ENCODE measurements at places on chromosomes 5 and 9.
A peak's percentile ranks its signal among the peaks of the same experiment; 100 is the strongest.

GRCh38 chr9:131809941-131810344 is 70.1 kb upstream of the RAPGEF1 start:
- DNase-seq = no peak

DNA sequence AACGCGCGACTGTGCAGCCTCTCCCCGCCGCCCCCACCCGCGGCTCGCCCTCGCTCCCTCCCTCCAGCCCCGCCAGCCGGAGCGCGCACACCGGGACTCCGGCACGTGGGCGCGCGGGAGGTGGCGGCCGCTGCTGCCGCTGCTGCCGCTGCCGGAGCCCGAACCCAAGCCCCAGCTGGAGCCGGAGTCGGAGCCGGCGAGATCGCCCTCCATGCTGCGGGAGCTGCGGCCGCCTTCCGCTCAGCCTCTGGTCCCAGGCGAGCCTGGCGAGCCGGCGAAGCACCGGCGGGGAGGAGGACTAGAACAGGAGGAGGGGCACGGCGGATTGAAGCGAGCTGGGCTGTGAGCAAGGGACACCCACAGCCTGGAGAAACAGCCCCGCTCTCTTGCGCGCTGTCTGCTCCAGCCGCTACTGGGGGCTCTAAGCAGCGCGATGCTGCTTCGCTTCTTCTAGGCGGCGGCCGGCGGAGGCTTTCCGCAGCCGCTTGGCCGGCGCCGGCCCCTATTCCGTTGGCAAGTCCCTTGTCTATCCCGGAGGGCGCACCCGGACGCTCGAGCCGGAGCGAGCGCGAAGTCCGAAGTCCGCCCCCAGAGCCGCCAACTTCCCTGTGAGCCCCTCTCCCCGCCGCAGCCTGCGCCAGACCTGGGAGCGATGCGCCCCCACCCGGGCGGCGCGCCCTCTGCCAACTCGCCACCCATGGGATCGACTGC is 598.7 kb upstream of the SGCD start:
- no peak for DNase-seq

DNA sequence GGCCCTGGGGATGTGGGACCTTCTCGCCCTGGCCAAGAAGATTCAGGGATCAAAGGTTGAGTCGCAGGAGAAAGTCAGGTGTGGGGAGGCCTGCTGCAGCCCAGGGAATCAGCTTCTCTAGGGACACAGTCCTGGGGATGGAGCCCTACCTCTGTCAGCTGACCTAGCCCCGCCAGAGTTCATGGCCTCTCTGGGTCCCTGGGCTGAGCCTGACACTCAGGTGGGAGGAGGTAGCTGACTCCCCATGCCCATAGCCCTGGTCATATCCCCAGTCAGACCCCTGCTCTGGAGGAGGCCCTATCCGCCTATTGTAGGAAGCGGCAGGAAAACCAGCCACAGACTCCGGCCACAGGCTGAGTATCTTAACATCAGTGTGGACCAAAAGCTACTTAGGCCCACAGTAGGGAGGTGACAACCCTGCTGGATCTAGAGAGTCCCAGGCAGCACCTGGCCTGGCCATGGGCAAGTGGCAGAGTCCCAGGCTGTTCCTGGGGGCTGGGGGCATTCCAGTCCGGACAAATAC is 15.0 kb upstream of the MRNIP start:
- DNase-seq = no peak

DNA sequence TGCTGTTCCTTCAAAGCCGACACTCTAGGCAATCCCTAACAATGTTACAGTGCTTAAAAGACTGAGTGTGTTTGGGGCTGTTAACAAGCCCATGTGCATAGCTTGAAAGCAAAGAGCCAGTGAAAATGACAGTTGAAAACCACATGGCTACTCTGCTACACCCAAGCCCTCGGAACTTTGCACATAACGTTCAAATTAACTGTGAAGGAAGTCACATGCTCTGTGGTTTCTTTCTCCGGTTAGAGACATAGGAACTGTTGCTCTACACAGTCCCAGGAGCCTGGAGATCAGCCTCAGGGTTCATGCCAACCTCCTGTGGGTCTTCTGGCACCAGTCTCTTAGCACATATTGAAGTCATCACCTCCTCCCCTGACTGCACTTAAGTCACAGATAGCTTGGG is 51.1 kb downstream of the C9orf152 start:
- DNase-seq = no peak

- DNase-seq = peak; percentile 32
Measured at GRCh38 chr5:157575381-157576020, at the start of gene ADAM19. Gene ADAM19, minus strand, starts transcription at chr5:157575775. Its CDS starts 79 bp downstream, at chr5:157575696.

GRCh38 chr9:105850852-105851500 is 156.6 kb downstream of the TMEM38B start:
- DNase-seq = no peak

DNA sequence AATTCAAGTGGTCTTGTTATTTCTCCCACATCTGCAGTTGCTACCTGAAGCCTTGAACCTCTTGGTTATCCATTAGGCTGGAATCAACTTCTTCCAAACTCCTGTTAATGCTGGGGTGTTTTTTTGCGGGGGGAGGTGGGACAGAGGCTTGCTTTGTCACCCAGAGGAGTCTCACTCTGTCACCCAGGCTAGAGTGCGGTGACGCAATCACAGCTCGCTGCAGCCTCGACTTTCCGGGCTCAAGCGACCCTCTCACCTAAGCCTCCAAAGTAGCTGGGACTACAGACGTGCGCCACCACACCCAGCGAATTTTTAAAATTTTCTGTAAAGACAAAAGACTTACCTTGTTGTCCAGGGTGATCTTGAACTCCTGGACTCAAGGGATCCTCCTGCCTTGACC is 4.4 kb downstream of the SCGB3A1 start:
- no peak for DNase-seq

DNA sequence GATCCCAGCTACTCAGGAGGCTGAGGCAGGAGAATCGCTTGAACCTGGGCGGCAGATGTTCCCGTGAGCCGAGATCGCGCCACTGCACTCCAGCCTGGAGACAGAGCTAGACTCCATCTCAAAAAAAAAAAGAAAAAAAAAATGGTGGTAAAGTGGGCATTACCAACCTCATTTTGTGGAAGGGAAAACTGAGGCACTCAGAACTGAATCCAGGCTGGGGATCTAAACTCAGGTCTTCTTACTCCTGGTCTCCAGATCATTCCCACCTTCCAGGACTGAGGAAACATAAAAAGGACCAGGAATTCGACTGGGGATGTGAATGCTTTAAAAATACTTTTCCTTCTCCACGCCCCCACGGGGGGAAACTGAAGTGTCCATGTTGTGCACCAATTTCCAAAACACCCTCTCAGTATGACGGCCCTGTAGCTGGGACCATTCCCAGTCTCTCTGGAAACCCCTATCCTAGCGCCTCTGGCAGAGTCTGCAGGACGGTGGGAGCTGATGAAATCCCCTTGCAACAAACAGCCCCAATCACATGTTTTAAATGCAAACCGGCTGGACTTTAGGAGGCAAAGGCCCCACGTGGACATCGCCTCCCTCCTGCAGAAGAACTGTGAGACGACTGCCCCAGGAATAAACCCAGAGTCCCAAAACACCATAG is 8.9 kb upstream of the AKNA start:
- DNase-seq = no peak

GRCh38 chr9:91694081-91694870 is 255.8 kb downstream of the ROR2 start:
- no peak for DNase-seq

GRCh38 chr5:40577718-40578117 is 102.0 kb upstream of the PTGER4 start:
- no peak for DNase-seq

- no peak for DNase-seq
Measured at GRCh38 chr5:140827704-140828361, at the start of gene PCDHA6. Gene PCDHA6, plus strand, starts transcription at chr5:140827960. Its CDS starts 132 bp downstream, at chr5:140828092.

DNA sequence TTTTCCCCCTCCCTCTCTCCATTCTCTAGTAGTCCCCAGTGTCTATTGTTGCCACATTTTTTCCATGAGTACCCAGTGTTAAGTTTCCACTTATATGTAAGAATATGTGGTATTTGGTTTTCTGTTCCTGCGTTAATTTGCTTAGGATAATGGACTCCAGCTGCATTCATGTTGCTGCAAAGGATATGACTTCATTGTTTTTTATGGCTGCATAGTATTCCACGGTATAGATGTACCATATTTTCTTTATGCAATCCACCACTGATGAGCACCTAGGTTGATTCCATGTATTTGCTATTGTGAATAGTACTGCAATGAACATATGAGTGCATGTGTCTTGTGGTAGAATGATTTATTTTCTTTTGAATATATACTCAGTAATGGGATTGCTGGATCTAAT is 77.4 kb upstream of the MEGF10 start:
- no peak for DNase-seq

DNA sequence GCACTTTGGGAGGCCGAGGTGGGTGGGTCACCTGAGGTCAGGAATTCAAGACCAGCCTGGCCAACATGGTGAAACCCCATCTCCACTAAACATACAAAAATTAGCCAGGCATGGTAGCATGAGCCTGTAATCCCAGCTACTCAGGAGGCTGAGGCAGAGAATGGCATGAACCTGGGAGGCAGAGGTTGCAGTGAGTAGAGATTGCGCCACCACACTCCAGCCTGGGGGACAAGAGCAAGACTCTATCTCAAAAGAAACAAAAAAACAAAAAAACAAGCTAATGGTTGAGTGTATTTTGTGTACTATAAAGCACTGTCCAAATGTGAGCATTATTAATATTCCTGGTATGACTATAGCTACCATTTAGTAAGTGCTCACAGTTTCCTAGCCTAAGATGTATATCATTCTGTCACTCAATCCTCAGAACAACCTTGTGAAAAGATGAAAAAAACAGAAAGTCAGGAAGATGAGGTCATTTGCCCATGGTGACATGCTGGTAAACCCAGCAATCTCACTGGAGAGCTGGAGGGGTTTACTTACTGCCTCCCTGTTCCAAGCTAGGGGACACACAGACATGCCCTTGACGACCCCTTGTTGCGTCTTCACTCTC is 27.7 kb downstream of the ARHGEF37 start:
- no peak for DNase-seq

- peak; percentile 21 for DNase-seq
Measured at GRCh38 chr5:131640043-131640856, 5.2 kb upstream of the RAPGEF6 start.

DNA sequence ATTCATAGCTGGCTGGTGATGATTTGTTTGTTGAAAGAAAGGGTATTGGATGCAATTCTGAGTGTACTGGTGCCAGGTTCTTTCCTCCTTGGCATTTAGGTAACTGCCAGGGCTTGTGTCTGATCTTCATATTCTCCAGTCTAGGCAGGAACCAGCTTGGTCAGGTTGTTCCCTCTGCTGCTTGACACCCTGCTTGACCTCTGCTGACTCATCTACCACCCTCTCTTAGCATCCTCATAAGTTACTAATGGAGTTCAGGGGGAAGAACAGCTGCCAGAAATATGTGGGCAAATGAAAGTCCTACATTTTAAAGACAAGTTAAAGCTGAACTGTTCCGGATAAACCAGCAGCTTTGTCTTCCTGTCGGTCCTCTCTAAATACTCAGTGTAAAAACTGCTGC is 116.1 kb upstream of the TNC start:
- DNase-seq = no peak

DNA sequence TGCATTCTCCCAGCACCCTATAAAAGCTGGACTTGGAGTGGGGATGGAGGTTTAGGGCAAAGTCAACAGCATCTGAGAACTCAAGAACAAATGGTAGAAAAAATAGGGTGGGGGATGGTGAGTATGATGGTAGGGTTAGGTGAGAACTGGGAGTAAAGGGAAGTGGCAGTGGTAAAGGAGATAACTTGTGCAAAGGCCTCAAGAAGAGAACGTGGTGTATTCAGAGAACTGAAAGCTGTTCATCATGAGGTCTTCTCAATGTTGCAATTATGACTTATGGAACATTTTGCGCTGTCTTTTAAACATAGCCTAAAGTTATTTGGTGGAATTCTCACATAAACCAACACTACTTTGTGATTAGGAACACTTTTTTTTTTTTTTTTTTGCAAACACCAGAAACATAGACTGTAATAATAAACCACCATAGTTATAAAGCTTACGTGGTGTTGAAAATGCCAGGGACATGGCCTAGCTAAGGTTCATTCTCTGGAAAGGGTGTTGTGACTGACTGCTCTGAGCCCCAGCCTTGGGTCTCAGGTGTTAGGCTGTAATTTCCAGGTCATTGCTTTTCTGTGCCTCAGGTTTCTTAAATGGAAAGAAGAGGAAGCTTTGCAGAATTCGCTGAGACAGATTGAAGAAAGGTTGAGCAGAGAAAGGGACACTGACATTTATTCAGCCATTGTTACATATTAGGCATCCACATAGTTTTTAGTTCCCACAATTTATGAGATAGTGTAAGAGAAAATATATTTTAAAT is 19.2 kb upstream of the TXNDC8 start:
- DNase-seq = no peak

DNA sequence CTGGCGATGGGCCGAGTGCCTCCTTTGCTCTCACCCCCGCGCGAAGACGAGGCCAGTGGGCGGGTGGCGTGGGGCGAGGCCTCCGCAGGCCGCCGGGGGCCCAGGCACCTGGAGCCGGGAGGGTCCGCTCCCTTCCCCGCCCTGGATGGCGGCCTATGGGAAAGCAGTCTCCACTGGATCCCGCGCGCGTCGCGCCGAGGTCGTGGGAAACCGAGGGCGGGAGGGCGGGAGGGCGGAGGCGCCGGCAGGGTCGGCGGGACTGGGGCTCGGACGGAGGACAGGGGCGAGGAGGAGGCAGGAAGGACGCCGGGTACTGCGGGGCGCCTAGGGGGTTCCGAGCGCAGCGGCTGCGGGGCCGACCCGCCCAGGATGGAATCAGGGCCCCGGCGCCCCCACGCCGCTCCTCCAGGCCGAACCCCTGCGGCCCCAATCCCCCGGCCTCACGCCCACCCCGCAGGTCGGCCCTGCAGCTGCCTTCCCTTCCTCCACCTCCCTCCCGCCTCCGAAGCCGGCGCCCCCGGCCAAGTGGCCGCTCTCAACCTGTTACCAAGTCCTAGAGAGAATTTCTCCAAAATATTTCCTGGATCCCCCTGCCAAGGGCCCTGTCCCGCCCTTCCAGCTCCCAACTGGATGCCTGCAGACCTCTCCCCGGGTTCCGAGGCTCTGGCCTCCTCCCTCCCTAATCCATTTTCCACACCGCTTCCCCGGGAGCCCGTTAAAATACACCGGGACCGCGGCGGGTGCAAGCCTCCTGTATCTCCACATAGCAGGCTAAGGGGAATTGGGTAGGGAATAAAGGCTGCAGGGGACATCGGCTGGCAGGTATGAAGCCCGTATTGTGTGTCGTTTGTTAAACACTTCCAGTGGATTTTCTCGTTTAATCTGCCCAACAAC is 146.3 kb downstream of the ERCC6L2 start:
- no peak for DNase-seq

DNA sequence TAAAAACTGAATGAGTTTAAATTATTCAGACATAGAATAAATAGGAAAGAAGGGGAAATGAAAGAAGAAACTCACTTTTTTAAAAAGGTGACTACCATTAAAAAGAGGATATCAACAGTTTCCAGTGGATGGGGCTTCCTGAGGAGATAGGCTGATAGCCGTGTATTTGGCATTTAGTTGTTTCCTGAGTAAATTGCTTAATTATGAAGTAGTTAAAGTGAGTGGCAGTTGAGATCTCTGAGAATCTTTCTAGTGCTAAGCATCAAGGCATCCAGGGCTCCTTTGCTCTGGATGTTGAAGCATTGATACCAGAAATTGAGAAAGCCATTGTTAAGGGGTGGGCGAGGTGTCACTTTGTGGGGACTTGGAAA is 2.7 kb downstream of the TNFAIP8 start:
- no peak for DNase-seq

- no peak for DNase-seq
Measured at GRCh38 chr5:87120518-87121303, 147.0 kb upstream of the RASA1 start.

GRCh38 chr9:83432104-83432627 is 106.0 kb downstream of the FRMD3 start:
- DNase-seq = no peak

- DNase-seq = no peak
Measured at GRCh38 chr9:95447660-95448420, 68.9 kb downstream of the PTCH1 start.
